ENCODE measurements at places on chromosomes 11 and 22.

DNA sequence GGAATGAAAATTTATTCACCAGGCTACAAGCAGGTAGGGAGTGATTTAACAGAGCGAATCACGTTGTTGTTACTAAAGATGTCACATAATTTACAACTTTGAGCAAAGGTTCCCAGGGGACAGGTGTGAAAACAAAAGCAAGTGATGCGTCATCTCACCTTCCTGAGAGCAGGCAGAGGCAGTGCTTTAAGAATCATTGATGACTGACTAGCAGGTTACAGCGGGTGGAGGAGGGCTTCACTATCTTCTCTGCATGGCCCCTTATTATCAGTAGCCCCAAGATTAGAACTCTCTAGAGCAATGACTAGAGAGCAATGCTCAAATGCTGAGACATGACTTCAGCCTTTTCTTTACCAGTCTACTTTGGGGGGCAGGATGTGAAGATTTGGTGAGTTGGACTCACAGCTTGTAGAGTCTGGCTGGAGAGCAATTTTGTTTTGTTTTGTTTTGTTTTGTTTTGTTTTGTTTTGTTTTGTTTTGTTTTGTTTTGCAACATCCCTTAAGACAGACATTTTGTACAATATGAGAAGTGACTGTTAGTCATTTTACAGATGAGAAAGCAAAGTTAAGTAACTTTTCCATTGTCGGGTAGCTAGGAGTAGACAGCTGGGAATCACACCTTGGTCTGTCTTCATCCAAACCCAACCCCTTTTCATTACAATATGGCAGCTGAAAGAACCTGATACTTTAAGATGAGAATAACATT lies 84.8 kb downstream of the SLC1A2 start:
- DNase-seq = no peak

DNA sequence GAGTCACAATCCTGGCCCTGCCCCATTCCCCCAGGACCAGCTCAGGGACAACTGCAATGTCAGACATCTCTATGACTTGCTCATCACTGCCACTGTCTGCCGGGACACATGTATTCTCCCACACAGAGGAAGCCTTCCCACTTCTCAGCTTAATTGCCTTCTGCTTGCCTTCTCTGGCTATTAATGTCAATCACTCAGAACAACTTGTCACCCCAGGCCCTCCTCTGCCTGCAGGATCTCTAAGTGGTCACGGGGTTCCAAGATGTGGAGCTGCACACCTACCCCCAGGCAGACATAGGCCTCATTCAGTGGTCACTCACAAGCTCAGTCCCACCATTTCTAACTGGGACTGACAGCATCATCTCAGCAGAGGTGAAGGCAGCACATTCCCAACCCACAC lies 15.1 kb downstream of the PLEKHA7 start:
- no peak for DNase-seq

DNA sequence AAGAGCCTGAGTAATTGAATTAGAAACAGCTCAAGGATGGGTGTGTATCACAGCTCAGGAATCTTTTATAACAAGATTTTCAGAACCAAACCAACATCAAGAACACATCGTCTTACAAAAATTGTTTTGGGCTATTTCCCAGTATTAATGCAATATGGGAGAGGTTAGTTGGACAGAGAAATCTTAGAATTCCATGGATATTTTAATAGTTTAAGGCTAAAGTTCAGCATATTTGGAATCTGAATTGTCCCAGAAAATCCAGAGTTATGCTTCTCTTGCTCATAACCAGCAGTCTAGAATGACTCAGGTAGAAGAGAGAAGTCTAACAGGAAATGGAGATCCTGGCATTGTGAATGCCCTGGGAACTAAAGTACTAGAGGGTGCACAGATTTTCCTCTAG lies 74.6 kb downstream of the ADM start:
- no peak for DNase-seq

GRCh38 chr11:10674911-10675440 lies 18.6 kb downstream of the IRAG1 start:
- DNase-seq = no peak

GRCh38 chr11:281486-282161 lies 3.4 kb downstream of the NLRP6 start:
- peak; percentile 57 for DNase-seq

DNA sequence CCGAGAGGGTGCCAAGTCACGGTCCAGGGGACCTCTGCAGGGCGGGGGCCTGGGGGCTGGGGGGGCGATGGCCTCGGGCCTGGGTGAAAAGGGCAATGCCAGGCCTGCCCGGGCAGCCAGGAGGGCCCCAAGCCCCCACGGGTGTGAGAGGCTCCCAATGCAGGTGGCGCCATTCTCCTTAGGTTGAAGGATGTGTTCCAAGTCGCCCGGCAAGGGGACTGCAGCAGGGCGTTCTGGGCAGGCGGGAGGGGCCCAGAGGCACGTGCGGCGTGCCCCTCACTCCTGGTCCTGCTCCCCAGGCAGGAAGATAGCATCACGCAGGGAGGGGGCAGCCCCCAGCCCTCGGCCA lies 730 bp upstream of the TNNI2 start:
- DNase-seq = peak; percentile 45

DNA sequence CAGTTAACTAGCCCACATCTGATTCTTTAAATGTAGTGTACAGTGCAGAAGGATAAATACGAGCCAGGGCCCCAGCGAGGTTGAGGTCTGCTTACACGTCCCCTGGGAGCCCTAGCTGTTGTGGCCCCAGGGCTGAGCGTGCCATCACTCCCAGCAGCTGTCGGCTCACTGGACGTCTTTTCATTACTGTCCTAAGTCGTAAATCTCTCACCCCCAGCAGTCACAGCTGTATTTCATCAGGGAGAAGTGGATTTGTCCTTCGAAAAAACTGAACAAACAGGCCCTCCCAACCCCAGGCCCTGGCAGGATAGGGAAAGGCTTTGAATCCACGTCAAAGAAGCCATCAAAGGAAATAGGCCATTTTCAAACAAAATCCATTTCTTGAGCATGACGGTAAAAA lies 110.4 kb upstream of the CSNK2A3 start:
- DNase-seq = no peak

- no peak for DNase-seq
These were observed 555.9 kb downstream of the INSC start for GRCh38 chr11:15670520-15671070.

GRCh38 chr11:79507706-79508105 lies 66.9 kb upstream of the TENM4 start:
- no peak for DNase-seq

GRCh38 chr11:101521821-101522220 lies 62.0 kb downstream of the TRPC6 start:
- DNase-seq = no peak

- no peak for DNase-seq
These were observed 1.1 kb upstream of the SERPING1 start for GRCh38 chr11:57596266-57596885.

- no peak for DNase-seq
These were observed 3.9 kb downstream of the CSTF3 start for GRCh38 chr11:33157103-33158027.

DNA sequence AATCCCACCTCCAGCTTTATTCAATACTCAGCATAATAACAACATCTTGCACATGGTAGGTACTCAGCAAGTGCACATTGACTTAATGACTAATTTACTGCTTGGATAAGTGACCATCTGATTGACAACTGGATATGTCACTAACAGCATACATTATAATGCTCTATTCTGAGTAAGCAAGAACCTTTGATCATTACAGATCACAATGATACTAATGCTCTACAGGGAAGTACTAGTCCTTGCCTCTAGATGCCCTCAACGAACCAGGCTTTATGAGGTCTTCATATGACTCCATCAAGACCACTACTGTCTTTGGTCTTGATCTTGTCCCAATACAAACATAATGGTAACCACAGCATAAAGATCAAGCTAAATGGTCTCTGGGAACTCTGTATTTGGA lies 167.6 kb upstream of the MTMR2 start:
- no peak for DNase-seq

GRCh38 chr11:107961480-107961879 lies 33.2 kb downstream of the RAB39A start:
- DNase-seq = no peak

DNA sequence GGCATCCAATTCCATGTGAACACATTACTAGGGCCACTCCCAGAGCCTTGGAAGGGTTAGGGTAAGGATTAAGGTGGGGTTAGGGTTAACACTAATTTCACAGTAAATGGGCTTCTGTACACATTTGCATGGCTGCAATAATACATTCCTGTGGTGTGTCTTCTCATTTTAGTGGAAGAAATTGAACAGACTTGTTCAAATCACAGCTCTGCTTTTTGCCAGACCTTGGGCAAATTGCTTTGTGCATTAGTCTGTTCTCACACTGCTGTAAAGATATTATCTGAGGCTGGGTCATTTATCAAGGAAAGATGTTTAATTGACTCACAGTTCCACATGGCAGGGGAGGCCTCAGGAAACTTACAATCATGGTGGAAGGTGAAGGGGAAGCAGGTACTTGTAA lies 45.4 kb upstream of the RCN1 start:
- DNase-seq = no peak

GRCh38 chr11:71139516-71140205 lies 112.7 kb downstream of the SHANK2 start:
- no peak for DNase-seq

Measured in activated CD4-positive, alpha-beta T cell treated with anti-CD3 and anti-CD28 coated beads for 36 hours (primary cell).